Cardiac muscle cell (in vitro differentiated cells and primary cell): ENCODE measurements at places on chromosomes 7 and 10. TPM values are rescaled to one million over a fixed set of nuclear protein-coding genes. Genes with fewer than 3 reads are reported as not detected.

The MALRD1 gene
- 0.14 and 0.57 TPM in 2 replicates for total RNA-seq

GRCh38 chr7:18175801-18176450, 148.3 kb upstream of the PRPS1L1 start:
- H3K36me3 ChIP-seq, result no peaks in the 10 kb centered on the region
- H3K4me3 ChIP-seq, result no peak overlapping the region
- H3K4me1 ChIP-seq, result peaks cover 3% of the 10 kb centered on the region
- no peak overlapping the region for H3K27ac ChIP-seq

The DRGX gene
- not detected in 2 replicates for total RNA-seq

The SNCG gene
- 3.0 and 7.9 TPM in 2 replicates for total RNA-seq

GRCh38 chr10:75679536-75679935, 248.1 kb downstream of the LRMDA start:
- no peaks in the 10 kb centered on the region for H3K4me1 ChIP-seq
- H3K27ac ChIP-seq, result no peak overlapping the region
- H3K4me3 ChIP-seq, result no peak overlapping the region
- no peaks in the 10 kb centered on the region for H3K27me3 ChIP-seq
- no peaks in the 10 kb centered on the region for H3K36me3 ChIP-seq
